ENCODE measurements at places on chromosomes 3 and 15. TPM values are rescaled to one million over a fixed set of nuclear protein-coding genes. Genes with fewer than 3 reads are reported as not detected.

- H3K27ac ChIP-seq: no peak overlapping the region
- no peaks in the 10 kb centered on the region for H3K27me3 ChIP-seq
- no peak overlapping the region for H3K4me3 ChIP-seq
- H3K4me1 ChIP-seq: no peaks in the 10 kb centered on the region
Observed at GRCh38 chr15:84606653-84607120, 5.9 kb downstream of the ZSCAN2 start.

Gene GTPBP8
- total RNA-seq: 18.7 TPM

DNA sequence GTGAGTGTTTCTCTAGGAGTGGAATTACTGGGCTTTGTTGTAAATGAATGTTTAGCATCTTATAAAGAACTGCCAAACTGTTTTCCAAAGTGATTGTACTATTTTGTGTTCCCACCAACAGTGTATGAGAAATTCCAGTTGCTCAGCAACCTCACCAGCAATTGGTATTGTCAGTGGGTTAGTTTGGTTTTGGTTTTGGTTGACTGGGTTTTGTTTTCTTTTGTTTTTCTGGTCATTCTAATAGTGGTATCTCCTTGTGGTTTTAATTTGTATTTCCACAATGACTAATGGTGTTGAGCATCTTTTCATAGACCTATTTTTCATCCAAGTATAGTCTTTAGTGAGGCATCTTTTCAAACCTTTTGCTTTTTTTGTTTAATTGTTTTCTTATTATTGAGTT lies 27.1 kb downstream of the FILIP1L start:
- no peak overlapping the region for H3K4me3 ChIP-seq
- no peaks in the 10 kb centered on the region for H3K36me3 ChIP-seq
- no peak for DNase-seq
- no peaks in the 10 kb centered on the region for H3K4me1 ChIP-seq
- H3K27me3 ChIP-seq: no peaks in the 10 kb centered on the region
- no peak overlapping the region for H3K27ac ChIP-seq

GRCh38 chr3:28268989-28269388 lies 27.6 kb downstream of the CMC1 start:
- no peak overlapping the region for H3K4me3 ChIP-seq
- no peak overlapping the region for H3K27ac ChIP-seq
- DNase-seq: no peak
- H3K36me3 ChIP-seq: no peaks in the 10 kb centered on the region
- H3K27me3 ChIP-seq: no peaks in the 10 kb centered on the region
- H3K4me1 ChIP-seq: no peaks in the 10 kb centered on the region

Gene SKIL
- 49.6 TPM for total RNA-seq

- no peaks in the 10 kb centered on the region for H3K27me3 ChIP-seq
- no peak overlapping the region for H3K27ac ChIP-seq
- peaks cover 5% of the 10 kb centered on the region for H3K4me1 ChIP-seq
- H3K4me3 ChIP-seq: no peak overlapping the region
Observed at GRCh38 chr15:43277231-43277823, 10.6 kb upstream of the TGM5 start.

- H3K27me3 ChIP-seq: no peaks in the 10 kb centered on the region
- H3K4me3 ChIP-seq: no peak overlapping the region
- no peaks in the 10 kb centered on the region for H3K4me1 ChIP-seq
- no peaks in the 10 kb centered on the region for H3K36me3 ChIP-seq
Observed at GRCh38 chr3:63493101-63493500, 159.4 kb upstream of the SNTN start.
